AG09309 (cell line): ENCODE measurements at places on chromosomes 16 and 17.

DNA sequence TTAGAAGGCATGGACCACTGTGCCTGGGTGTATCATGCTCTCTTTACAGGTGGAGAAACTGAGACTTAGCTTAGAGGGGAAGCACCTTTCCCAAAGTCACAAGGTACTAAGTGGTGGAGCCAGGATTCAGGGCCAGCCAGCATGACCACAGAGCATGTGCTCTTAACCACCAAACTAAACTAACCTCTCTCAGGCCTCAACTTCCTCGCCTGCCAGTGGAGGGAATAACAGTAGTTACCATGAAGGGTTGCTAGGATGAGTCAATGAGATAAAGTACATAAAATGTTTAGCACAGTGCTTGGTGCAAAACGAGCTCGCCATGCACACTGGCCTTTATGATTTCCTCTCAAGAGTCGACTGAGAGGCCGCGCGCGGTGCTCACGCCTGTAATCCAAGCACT is 6.4 kb upstream of the MYO1C start:
- DNase-seq, result peak; percentile 74

- DNase-seq, result no peak
These were observed 22.7 kb downstream of the LCMT1 start for GRCh38 chr16:25134166-25134700.

- DNase-seq, result no peak
These were observed 43.7 kb upstream of the CDRT4 start for GRCh38 chr17:15511142-15511541.

GRCh38 chr17:79203016-79203415 is 128.4 kb downstream of the ENGASE start:
- DNase-seq, result no peak

DNA sequence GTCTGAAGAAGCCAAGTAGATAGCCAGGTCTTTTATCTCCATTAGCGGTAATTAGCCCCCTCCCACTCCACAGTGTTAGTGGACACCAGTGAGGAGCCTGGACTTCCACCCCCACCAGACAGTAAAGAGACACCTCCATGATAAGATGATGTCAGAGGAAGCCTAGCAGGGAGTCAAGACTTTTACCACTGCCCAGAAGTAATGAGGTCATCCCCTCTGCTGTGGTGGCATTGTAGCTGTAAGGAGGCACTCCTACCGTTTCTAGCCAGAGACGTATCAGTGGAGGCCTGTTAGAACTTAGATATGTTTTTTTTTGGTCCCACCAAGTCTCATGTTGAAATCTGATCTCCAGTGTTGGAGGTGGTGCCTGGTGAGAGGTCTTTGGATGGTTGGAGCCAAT is 38.1 kb downstream of the PIK3R5 start:
- no peak for DNase-seq

GRCh38 chr17:40664582-40665333 is at the start of gene KRT222:
Gene KRT222 (minus strand): TSS chr17:40665177. CDS start chr17:40665099, 78 bp downstream.
- no peak for DNase-seq

DNA sequence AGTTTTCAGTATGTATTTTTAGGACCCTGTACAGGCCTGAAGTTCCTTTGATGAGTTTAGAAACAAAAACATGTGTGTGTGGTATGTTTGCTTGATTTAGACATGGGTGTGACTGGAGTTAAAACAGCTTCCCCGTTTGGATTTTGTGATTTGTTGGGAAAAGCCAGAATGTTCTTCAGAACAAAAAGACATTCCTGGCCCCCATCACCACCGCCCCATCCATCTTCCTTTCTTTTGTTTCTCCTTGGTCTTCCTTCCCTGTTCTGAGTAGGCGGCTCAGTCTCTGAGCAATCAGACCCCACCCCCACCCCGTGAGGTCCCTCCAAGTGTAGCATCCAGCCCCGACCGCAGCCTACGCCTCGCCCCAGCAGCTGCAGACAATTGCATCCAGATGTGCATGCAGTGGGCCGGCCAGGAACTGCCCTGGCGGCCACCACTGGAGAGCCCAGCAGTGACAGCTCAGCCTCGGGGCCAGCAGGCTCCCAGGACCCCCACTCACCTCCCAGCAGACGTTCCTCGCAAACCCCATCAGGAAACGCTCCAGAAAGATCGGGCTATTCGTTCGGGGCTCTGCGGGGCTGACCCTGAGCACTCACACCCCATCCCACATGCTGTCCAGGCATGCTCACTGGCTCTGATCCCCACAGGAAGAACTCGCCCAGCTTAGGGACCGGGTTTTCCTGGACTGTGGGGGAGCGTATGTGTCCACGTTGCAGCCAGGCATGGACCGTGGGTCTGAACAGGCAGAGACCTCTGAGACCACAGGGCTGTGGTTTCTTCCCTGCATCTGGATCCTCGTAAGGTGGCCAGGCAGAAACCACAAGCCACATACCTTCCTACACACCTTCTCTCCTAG is 99.8 kb upstream of the CDH5 start:
- no peak for DNase-seq

DNA sequence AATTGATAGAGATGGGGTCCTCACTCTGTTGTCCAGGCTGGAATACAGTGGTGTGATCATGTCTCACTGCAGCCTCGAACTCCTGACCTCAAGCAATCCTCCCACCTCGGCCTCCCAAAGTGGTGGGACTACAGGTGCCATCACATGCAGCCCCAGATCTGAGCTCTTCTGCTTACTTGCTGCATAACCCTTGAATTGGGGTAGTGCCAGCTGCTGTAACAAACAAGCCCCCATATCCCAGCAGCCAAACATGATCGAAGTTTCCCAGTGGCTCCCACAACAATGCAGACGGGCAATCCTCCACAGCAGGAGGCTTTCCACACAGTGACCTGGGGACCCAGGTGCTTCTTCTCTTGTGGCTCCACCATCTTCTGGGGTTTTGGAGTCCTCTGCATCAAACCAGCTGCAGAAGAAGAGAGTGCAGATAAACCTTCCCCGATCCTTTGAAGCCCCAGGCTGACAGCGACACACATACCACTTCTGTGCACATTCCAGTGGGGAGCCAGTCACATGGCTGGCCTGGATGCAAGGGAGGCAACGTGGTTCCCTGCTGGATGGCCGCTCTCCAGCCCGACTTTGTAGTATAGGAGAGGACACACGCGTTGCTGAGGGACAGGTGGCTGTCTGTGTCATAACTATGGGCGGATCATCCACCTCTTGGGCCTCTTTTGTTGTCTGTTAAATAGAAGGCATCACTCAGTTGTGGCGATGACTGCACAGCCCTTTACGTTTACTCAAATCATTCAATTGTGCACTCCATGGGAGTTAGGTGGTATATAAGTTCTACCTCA is 16.7 kb downstream of the SBK1 start:
- DNase-seq, result no peak

GRCh38 chr17:76640550-76641380 is 2.8 kb downstream of the ST6GALNAC1 start:
- DNase-seq, result no peak

GRCh38 chr16:21265104-21265837 is 12.8 kb downstream of the CRYM start:
- DNase-seq, result no peak

GRCh38 chr16:74431516-74431915 is 10.2 kb upstream of the CLEC18B start:
- DNase-seq, result no peak
